ENCODE measurements at places on chromosomes 6 and 20.

DNA sequence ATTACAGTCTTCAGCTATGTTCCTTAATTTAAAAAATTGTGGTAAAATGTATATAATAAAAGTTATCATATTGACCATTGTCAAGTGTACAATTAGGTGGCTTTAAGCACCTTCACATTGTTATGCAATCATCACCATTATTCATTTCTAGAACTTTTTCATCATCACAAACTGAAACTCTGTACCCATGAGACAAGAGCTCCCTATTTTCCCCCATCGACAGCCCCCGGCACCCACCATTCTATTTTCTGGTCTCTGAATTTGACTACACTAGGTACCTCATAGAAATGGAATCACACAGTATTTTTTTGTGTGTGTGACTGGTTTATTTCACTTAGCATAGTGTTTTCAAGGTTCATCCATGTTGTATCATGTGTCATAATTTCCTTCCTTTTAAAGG lies 39.7 kb upstream of the FYN start:
- peaks cover 3% of the 10 kb centered on the region for H3K27me3 ChIP-seq
- no peak overlapping the region for H3K27ac ChIP-seq

DNA sequence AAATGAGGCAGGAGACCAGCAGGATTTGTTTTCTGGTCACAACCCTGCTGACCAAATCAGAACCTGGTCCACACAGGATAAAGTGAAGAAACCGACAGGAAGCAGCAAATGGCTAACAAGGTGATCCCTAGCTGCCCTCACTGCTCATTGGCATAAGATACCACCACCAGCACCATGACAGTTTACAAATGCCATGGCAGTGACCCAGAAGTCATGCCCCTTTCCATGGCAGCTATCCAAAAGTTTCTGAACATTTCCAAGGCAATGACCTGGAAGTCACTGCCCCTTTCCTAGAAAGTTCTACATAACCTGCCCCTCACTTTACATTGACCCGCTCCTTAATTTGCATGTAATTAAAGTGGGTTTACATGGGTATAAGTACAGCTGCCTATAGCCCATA lies 185.2 kb downstream of the QKI start:
- H3K27me3 ChIP-seq = peaks cover 8% of the 10 kb centered on the region
- H3K4me3 ChIP-seq = no peak overlapping the region
- no peak overlapping the region for H3K27ac ChIP-seq
- DNase-seq = no peak
- no peaks in the 10 kb centered on the region for H3K36me3 ChIP-seq
- no peaks in the 10 kb centered on the region for H3K4me1 ChIP-seq

GRCh38 chr6:70219943-70220613 lies 82.8 kb downstream of the COL9A1 start:
- no peaks in the 10 kb centered on the region for H3K4me1 ChIP-seq
- no peaks in the 10 kb centered on the region for H3K36me3 ChIP-seq
- no peak overlapping the region for H3K4me3 ChIP-seq
- peaks cover 1% of the 10 kb centered on the region for H3K27me3 ChIP-seq
- no peak overlapping the region for H3K27ac ChIP-seq

DNA sequence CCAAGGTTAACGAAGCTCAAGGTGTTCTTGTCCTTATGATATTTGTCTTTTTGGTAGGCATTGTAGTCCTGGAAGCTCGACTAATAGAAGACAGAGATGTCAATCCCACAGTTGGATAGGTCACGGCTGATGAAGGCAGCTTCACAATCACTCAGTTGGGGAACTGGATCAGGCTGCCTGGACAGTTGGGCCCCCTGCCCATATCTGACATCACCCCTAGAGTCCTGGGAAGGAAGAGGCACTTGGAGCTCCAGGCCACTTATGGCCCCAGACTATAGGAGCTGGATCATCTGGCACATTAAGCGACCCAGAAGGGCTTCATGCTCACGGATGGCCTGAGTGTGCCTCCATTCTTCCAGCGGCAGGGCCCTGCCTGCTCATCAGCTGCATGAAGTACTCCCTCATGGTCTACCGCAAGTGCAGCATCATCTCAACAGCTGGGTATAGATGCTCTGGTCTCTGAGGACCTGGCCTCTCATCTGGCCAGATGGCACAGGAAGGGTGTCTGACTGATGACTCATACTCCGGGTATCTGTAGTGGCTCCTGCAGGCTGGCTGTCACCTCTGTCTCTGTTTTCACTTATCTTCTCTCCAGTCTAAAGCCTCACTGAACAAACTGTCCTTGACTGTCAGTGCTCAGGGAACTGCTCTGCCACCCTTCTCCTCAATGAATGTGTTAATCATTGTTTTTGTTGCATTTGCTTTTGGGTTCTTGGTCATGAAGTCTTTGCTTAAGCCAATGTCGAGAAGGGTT lies 29.2 kb upstream of the SSR1 start:
- H3K36me3 ChIP-seq = no peaks in the 10 kb centered on the region
- DNase-seq = no peak
- H3K4me1 ChIP-seq = no peaks in the 10 kb centered on the region
- H3K27me3 ChIP-seq = no peaks in the 10 kb centered on the region

DNA sequence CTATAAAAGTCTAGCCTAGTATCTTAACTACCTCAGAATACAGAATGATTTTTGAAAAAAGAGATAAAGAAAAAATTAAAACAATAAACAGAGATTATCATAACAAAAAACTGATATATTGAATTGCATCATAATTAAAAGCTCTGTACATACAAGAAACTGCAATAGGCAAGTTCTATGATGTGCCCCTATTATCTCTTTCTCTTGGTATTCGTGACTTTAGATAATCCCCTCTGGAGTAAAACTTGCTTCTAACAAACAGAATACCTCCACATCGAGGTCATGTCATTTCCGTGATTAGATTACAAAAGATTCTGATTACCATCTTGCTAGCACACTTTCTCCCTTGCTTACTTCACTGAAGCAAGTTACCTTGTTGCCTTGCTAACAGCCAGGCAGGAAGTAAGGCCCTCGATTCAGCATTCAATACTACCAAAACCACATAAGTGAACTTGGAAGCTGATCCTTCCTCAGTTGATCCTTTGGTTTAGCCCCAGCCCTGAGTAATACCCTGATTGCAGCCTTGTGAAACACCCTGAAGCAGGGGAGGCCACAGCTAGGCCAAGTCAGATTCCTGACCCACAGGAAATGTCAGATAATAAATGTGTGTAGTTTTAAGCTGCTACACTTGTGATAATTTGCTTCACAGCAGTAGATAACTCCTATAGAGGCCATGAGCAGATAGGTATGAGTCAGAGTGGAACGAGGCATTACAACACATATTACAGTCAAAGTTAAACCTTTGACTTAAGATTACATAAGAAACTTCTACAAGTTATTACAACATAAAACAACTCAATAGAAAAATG lies 53.7 kb upstream of the TMX4 start:
- no peaks in the 10 kb centered on the region for H3K36me3 ChIP-seq
- H3K27me3 ChIP-seq = no peaks in the 10 kb centered on the region
- no peak for DNase-seq

DNA sequence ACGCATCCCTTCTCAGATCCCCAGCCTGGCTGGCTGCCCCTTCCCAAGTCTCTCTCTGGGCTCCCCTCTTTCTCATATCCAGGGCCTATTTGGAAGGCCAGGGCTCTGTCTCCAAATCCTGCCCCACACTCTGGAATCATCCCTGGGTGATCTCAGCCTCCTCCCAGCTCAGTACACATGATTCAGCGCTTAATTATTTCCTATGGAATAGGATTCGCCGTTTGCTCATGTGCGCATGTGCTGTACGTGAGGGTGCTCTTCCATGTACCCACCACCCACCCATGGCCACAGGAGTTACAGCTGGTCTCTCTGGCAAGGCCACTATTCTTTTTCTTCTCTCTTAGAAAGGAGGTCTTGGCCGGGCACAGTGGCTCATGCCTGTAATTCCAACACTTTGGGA lies 81.7 kb upstream of the FOXP4 start:
- H3K4me1 ChIP-seq = peaks cover 9% of the 10 kb centered on the region
- H3K36me3 ChIP-seq = peaks cover 4% of the 10 kb centered on the region
- no peak overlapping the region for H3K4me3 ChIP-seq
- no peak for DNase-seq

DNA sequence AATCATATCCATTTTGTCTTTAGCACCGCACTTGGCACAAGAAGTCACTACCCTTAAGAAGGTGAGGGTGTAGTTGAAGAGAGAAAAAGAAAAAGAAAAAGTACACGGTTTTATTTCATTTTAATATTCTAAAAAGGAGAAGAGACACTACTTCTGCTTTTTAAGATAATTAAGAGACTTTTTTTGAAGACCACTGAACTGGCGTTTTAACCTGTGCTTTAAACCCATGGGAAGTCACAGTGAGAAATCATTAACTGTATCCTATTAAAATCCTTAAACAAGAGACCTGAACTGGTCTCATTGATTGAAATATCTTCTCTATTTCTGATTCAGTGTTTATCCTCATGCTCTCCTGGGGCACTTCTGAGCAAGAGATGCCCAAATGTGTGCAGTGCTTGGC lies 243.5 kb downstream of the TMEM242 start:
- peaks cover 33% of the 10 kb centered on the region for H3K4me1 ChIP-seq
- DNase-seq = no peak
- H3K27ac ChIP-seq = no peak overlapping the region

- H3K27me3 ChIP-seq = peaks cover 5% of the 10 kb centered on the region
- no peak for DNase-seq
- peaks cover 5% of the 10 kb centered on the region for H3K36me3 ChIP-seq
- H3K4me1 ChIP-seq = peaks cover 3% of the 10 kb centered on the region
Observed at GRCh38 chr6:13761361-13762036, 49.9 kb upstream of the RANBP9 start.

GRCh38 chr20:10637031-10637559 lies 36.7 kb downstream of the JAG1 start:
- peaks cover 2% of the 10 kb centered on the region for H3K27me3 ChIP-seq
- peaks cover 38% of the 10 kb centered on the region for H3K36me3 ChIP-seq
- no peak overlapping the region for H3K27ac ChIP-seq
- H3K4me3 ChIP-seq = no peak overlapping the region
- no peak for DNase-seq
- H3K4me1 ChIP-seq = peaks cover 26% of the 10 kb centered on the region

- H3K4me3 ChIP-seq = no peak overlapping the region
- no peak for DNase-seq
- no peak overlapping the region for H3K27ac ChIP-seq
- H3K36me3 ChIP-seq = no peaks in the 10 kb centered on the region
- H3K27me3 ChIP-seq = no peaks in the 10 kb centered on the region
- peaks cover 4% of the 10 kb centered on the region for H3K4me1 ChIP-seq
Observed at GRCh38 chr6:72824833-72825232, 203.0 kb downstream of the KCNQ5 start.

- no peak overlapping the region for H3K27ac ChIP-seq
- H3K4me3 ChIP-seq = no peak overlapping the region
- no peak for DNase-seq
- peaks cover 16% of the 10 kb centered on the region for H3K4me1 ChIP-seq
Observed at GRCh38 chr6:8180327-8181159, 78.2 kb upstream of the EEF1E1 start.

DNA sequence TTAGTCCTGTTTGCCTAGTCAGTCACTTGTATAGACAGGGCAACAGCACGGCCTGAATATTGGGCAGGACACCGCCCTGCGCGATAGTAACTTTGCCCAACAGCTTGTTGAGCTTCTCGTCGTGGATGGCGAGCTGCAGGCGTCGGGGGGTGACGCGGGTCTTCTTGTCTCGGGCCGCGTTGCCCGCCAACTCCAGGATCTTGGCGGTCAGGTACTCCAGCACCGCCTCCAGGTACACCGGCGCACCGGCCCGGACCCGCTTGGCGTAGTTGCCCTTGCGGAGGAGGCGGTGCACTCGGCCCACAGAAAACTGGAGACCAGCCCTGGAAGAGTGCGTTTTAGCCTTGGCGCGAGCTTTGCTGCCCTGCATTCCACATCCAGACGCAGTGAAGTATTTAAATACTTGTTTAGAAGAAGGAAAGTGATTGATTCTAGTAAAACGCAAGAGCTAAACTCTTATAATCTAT lies 92.8 kb upstream of the BTN3A2 start:
- H3K36me3 ChIP-seq = no peaks in the 10 kb centered on the region
- peak overlapping the region; percentile 72 for H3K27ac ChIP-seq

GRCh38 chr6:7261852-7262461 lies 51.0 kb downstream of the SSR1 start:
- H3K36me3 ChIP-seq = peaks cover 6% of the 10 kb centered on the region
- H3K4me1 ChIP-seq = peaks cover 8% of the 10 kb centered on the region
- peaks cover 17% of the 10 kb centered on the region for H3K27me3 ChIP-seq
- H3K27ac ChIP-seq = no peak overlapping the region

DNA sequence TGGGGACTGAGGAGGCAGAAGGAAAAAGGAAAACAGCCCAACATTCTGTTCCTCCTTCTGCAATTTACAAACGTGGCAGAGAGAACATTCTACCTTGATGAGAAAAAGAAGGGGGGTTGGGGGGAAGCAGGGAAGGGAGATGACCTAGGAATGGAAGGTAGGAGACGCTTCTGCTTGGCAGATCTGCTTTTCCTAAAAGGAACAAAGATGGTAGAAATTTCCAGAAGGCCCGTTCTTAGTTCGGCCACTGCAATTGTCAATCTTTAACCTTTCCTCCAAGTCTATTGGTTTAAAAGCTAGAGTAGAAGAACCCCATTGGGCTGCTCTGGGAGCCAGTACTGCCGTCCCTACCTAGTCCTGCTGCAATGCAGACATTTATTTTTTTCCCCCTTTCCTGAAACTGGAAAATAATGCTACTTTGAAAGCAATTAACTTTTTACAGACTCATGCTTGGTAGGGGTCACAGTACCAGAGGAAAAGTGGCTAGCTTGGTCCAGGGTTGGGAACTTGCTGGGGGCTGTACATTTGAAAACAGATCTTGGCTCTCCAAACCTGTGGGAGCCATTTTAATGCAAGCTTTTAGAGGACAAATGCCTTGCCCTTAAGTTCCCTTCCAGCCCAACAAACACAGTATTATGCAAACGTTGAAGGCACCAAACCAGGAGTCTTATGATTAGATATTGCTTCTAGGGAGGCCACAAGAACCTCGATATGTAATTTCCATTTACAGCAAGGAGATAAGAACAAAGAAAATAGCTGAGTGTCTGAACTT lies 2.6 kb downstream of the ZMYND8 start:
- peaks cover 9% of the 10 kb centered on the region for H3K27me3 ChIP-seq
- H3K4me1 ChIP-seq = peaks cover 41% of the 10 kb centered on the region
- peak overlapping the region; percentile 96 for H3K4me3 ChIP-seq
- DNase-seq = no peak
- no peak overlapping the region for H3K27ac ChIP-seq
- no peaks in the 10 kb centered on the region for H3K36me3 ChIP-seq

GRCh38 chr6:20769631-20770030 lies 235.4 kb downstream of the CDKAL1 start:
- no peaks in the 10 kb centered on the region for H3K36me3 ChIP-seq
- no peaks in the 10 kb centered on the region for H3K27me3 ChIP-seq
- H3K4me3 ChIP-seq = no peak overlapping the region
- H3K27ac ChIP-seq = no peak overlapping the region
- H3K4me1 ChIP-seq = peaks cover 7% of the 10 kb centered on the region

DNA sequence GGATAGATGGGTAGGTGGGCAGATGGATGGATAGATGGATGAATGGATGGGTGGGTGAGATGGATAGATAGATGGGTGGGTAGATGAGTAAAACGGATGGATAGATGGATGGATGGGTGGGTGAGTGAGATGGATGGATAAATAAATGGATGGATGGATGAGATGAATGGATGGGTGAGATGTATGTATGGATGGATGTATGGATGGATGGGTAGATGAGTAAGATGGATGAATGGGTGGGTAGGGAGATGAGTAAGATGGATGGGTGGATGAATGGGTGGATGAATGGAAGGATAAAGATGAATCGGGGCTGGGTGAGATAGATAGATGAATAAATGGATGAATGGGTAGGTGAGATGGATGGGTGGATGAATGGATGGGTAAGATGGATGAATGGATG lies 210.1 kb downstream of the TFAP2C start:
- peaks cover 2% of the 10 kb centered on the region for H3K4me1 ChIP-seq
- no peak overlapping the region for H3K4me3 ChIP-seq
- H3K36me3 ChIP-seq = no peaks in the 10 kb centered on the region
- DNase-seq = no peak
